ENCODE measurements at places on chromosomes 1 and 21. TPM values are rescaled to one million over a fixed set of nuclear protein-coding genes. Genes with fewer than 3 reads are reported as not detected.

SLC9C2 gene
- not detected for total RNA-seq

VHLL gene
- not detected for total RNA-seq

OR6N1 gene
- not detected for total RNA-seq

EXO1 gene
- 5.1 TPM for total RNA-seq

CHRM3 gene
- total RNA-seq = 11.6 TPM

DNAJC6 gene
- 1.3 TPM for total RNA-seq

RUNX3 gene
- total RNA-seq = 1.6 TPM

RPS6KA1 gene
- 174 TPM for total RNA-seq

CEPT1 gene
- 38.7 TPM for total RNA-seq

SDC3 gene
- 15.2 TPM for total RNA-seq

DNA sequence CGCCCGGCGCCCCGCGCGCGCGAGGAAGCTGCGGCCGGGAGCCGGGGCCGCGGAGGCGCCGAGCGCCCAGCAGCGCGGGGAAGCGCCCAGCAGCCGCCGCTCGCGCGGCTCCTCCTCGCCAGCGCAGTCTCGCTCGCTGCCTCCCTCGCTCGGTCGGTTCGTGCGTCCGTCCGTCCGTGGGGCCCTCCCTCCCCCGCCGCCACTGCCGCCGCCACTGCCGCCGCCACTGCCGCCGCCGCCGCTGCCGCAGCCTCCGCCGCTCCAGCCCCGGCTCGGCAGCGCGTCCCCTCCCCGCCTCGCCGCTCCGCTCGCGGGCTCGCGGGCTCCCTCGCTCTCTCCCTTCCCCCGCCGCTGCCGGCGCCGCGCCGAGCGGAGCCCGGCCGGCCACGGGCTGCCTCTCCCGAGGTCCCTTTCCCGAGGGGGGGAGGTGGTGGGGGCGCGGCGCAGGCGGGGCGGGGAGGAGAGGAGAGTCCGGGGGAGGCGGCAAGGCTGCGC lies at the start of gene KCND3:
Gene KCND3 (minus strand): TSS at position 138 of the 495 bp plus-strand sequence.
- DNase-seq = peak; percentile 19

- no peak for DNase-seq
These were observed 14.2 kb upstream of the GNG12 start for GRCh38 chr1:67847466-67847865.

DNA sequence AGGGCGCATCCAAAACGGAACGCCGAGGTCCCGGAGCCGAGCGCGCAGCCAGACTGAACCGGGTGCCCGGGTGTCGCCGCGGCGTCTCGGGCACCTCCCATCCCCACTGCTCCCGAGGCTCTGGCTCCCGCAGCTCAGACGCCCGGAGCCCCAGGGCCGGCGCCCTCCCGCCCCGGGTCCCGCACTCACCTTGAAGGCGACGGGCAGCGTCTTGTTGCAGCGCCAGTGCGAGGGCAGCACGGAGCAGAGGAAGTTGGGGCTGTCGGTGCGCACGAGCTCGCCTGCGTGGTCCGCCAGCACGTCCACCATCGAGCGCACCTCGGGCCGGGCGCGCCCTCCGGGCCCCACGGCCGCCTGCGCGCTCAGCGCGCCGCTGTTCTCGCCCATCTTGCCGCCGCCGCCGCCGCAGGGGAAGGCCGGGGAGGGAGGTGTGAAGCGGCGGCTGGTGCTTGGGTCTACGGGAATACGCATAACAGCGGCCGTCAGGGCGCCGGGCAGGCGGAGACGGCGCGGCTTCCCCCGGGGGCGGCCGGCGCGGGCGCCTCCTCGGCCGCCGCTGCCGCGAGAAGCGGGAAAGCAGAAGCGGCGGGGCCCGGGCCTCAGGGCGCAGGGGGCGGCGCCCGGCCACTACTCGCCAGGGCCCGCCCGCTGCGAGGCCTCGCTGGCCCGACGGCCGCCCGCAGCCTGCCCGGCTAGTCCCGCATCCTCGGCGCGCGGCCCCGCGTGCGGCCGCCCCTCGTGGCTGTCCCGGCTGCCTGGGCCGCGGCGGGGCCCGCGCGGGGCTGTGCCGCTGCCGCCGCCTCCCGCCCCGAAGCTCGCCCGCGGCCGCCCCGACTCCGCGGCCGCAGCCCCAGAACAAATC lies 447 bp downstream of the RUNX3 start:
- DNase-seq = no peak

DNA sequence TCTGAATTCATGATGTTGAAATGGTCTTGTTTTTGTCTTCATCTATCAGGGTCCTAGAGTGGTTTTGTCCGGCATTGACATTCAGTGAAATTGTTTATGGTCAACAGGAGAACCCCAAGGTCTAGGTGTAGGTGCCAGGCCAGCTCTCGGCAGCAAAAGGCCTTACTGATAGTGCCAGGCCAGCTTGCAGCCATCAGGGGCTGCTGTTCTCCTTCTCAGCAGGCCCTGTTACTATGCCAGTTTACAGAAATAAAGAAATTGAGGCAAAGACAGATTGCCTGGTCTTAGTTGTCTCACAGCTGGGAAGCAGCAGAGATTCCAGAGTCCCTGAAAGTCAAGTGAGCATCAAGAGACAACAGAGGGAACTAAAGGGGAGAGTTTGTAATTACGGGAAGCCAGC lies 12.0 kb downstream of the HMGB4 start:
- no peak for DNase-seq

DNA sequence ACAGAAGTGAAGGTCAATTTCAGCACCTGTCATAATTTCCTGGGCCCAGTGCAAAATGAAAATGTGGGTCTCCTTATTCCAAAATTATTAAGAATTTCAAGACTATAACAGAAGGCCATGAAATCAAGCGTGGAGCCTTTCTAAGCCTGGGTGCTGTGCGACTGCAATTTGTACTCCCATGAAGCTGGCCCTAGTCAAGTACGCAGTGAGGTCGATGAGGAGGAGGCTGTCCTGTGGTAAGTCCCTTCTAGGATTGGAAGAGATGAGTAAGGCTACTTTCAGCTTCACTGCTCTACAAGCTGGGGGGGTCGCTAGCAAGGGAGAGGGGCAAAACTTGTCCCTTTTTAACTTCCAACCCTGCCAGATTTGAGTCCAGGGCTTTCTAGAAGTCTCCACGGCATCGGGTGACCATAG lies 410 bp upstream of the NUDC start:
- no peak for DNase-seq

DNA sequence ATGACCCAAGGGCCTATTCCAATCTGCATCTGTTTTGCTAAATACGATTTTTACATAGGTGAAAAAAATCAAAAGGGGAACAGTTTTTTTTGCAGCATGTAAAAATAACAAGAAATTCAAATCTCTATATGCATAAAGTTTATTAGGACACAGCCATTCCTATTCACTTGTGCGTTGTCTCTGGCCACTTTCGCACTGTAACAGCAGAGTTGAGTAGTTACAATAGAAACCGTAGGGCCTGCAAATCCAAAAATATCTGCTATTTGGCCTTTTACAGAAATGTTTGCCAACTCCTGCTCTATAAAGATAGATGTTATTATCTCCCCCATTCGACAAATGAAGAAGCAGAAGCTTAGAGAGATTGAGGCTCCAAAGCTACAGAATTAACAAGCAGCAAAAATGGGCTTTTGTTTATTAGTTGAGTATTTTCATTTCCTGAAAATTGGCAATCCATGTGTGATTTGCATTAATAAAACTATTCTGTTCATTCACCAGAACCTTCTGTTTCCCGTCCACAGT lies 5.5 kb downstream of the DYNLT5 start:
- DNase-seq = no peak

- DNase-seq = no peak
These were observed 20.0 kb downstream of the HTR6 start for GRCh38 chr1:19684677-19685076.

DNA sequence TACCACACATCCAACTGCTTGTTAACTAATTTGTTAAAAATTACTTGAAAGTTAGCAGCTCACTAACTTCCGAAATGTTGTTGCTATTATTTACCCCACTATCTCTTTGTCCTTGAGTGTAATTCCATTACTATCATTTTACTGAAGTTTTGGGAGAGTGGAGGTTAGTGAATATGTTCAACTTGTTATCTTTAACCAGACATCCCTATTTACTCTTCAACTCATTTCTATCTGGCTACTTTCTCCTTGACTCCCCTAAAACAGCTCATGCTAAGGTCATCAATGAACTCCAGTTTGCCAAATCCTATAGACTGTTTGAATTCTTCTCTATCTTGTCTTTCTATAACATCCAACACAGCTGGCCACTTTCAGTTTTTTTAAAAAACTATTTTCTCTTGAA lies 4.3 kb upstream of the C1orf116 start:
- DNase-seq = no peak

- DNase-seq = no peak
These were observed 3.4 kb downstream of the CBR1 start for GRCh38 chr21:36073181-36073580.

- no peak for DNase-seq
These were observed 31.7 kb upstream of the KHDRBS1 start for GRCh38 chr1:31981972-31982371.

- DNase-seq = peak; percentile 89
These were observed 21.8 kb downstream of the MMEL1 start for GRCh38 chr1:2611031-2611501.

- DNase-seq = no peak
These were observed 27.8 kb downstream of the ILDR2 start for GRCh38 chr1:166947398-166948043.

DNA sequence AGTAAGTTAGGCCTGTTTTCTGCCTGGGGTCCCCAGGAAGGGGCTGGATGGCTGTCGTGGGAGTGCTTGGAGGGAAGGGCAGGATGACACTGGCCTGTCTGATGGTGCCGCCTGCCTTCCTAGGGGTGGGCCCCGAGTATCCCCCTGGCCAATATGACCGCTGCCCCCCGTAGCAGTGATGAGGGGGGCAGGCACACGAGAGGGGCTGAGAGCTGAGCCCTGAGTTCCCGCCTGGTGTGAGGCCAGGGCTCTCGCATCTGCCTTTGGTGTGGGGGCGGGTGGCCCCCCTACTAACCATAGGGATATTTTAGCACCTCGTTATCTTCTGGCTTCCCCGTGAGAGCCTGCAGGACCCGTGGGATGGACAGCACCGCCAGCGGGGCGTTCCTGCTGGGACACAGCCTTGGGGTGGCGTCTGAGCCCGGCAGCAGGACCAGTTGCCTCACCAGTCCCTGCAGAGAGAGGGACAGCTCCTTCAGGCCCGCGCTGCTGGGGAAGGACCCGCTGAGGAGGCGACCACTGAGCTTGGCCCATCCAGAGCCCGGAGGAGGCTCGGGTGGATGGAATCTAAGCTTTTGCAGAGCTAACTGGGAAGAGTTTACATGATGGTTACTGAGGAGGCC lies 10.4 kb downstream of the KRTAP10-1 start:
- DNase-seq = no peak

DNA sequence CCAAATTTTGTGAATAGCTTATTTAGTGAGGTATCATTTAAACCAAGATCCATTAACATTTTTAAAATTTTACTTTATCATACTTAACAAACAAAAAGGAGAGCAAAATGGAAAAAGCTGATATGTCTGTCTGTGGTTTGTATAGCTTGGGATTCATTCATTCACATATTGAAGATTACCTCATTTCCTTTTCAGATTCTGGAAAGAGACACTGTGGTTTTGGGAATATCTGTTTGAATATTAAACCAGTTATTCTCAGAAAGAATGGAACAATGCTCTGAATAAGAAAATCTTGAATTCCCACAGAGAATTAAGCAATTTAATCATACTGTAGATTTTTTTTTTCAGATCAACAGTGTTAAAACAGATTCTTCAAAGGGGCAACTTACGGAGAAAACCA lies 93.8 kb upstream of the PRDX6 start:
- DNase-seq = no peak

GRCh38 chr1:27237112-27237511 lies 2.7 kb downstream of the WDTC1 start:
- DNase-seq = no peak

GRCh38 chr1:159122005-159122621 lies 45.5 kb upstream of the AIM2 start:
- no peak for DNase-seq

GRCh38 chr21:16264319-16264718 lies 534.5 kb downstream of the USP25 start:
- DNase-seq = no peak

DNA sequence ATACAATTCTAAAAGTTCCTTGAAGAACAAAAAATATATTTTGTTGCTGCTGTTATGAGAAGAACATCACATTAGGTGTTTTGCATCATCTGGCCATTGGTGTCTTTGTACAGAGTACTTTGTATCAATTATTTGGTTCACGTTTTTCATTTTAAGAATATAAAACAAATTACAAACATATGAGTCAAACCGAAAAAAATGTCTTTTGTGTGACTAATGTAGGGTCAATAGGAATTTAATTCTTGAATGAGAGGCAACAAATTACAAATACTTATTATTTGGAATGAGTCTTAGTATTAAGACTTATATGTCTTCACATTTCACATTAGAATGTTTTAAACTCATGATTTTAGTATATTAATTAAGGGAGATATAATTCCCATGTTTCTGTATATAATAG lies 54.8 kb downstream of the NR5A2 start:
- no peak for DNase-seq

GRCh38 chr1:43388613-43389012 lies 987 bp downstream of the MED8 start:
- DNase-seq = no peak

GRCh38 chr1:33429856-33430691 lies 821 bp downstream of the PHC2 start:
- no peak for DNase-seq

DNA sequence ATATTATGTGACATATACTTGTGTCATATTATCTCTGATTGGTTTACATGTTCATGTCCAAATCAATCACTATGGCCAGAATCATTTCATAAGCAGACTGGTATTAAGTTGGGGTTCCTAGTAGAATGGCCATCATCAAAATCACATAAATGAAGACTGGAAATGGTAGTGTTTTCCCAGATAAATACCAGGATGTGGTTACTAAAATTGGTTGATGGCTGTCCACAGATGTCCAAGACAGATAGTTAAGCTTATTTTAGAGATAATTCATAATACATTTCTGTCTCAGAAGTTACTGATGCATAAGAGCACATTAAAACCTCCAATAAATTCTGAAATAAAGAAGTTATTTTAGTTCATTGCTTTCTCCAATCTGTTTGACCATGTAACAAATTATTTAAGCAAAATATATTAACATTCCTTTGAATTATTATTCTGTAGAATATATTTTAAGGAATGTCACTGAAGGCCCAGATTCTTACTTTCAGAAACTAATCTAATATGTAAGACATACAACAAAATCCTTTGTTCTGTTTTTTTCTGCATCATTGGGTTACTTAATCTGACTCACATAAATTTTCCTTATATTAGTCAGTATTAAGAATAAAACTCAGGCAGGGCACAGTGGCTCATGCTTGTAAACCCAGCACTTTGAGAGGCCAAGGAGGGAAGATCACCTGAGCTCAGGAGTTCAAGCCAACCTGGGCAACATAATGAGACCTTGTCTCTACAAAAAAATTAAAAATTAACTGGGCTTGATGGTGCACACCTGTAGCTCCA lies 483.9 kb downstream of the PTPRC start:
- no peak for DNase-seq

DNA sequence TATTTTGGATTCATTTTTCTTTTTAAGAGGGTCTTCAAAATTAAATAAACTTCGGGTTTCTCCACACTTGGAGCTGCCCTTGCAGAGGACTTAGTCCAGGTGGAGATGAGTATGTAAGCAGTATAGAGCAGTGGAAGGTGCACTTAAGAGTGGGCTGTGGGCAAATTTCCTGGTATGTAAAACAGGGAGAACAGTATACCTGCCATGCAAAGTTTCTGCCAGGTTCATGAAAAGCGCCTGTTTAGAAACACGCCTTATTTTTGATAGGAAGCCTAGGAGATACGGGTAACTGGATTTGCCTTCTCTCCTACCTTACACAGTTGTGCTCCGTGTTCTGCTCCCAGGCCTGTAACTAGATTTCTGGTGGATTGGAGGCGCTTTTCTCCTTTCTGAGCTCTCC lies 1.2 kb downstream of the KDM4A start:
- peak; percentile 22 for DNase-seq

GRCh38 chr1:147891088-147891487 lies 11.5 kb upstream of the GJA8 start:
- DNase-seq = no peak
